ENCODE measurements at places on chromosomes 2 and 18.

DNA sequence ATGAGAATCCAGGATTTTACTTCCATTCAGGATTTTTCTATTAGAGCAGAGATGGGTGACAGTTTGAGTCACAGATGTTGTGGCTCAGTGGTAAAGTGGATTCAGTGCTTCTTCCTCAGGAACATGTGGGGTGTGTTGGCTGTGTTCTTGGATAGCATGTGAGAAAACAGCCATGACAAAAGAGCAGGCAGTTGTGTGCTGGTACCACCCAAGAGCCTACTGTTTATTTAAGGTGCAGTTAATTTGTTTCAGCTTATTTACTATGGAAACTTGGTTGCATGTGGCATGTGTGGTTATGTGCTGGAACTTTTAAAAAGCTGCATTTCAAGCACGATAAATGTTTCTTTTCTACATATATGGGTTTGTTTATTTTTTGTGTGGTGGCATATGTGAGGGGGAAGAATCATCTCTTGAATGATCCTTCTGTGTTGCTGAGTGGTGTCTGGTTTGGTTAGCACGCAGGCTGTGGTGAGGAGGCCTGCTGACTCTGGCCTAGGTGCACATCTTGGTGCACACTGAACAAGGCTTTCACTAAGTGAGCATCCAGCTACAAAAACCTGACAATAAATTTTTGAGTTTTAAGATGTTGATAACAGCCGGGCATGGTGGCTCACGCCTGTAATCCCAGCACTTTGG lies 67.3 kb downstream of the SPTBN1 start:
- no peak for DNase-seq

GRCh38 chr2:136207030-136207623 lies 89.2 kb upstream of the CXCR4 start:
- no peak for DNase-seq

DNA sequence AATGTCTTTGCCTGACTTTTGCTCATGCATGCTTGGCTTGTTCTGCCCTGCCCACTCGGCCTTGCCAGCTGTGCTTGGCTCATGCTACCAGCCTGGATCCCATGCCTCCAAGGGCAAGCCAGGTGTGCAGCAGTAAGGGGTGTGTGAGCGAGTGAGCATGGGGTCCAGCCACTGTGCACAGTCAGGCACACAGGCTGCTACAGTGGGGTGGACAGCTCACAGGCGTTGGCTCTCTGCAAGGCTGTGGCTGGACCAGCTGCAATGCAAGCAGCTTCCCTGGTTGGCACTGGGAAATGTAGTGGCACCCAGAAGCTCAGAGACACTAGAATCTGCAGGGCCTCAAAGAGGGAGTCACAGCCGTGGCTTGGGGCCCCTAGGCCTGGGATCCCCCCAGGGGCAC lies 529.7 kb downstream of the DSC3 start:
- no peak for DNase-seq

- DNase-seq = no peak
Observed at GRCh38 chr2:134163336-134163735, 90.5 kb upstream of the MGAT5 start.

DNA sequence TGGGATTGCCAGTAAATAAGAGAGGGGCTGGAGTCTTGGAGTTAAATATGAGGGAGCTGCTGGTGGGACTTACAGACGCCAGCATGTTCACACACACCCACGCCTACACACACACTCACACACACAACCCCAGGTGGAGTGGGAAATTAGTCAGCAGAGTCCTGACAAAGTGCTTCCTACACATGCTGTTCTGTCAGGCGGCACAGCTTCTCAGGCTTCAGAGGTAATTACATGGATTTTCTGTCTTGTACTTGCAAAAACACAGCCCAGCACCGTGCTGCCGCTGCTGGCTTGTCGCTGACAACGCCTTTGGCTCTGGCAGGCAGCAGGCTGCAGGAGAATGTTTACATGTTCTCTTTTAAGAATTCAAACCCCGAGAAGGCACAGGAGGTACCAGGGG lies 1186.3 kb upstream of the CELF4 start:
- no peak for DNase-seq

GRCh38 chr18:47882641-47883040 lies 47.8 kb downstream of the SMAD2 start:
- DNase-seq = no peak

Data from activated T-cell treated with anti-CD3 and anti-CD28 coated beads, Interleukin-2, amount 50 U/mL, for 24 hours (primary cell).